ENCODE measurements at places on chromosomes 16 and 17. TPM values are rescaled to one million over a fixed set of nuclear protein-coding genes. Genes with fewer than 3 reads are reported as not detected.

- H3K4me3 ChIP-seq = no peak overlapping the region
- no peaks in the 10 kb centered on the region for H3K36me3 ChIP-seq
- H3K27ac ChIP-seq = no peak overlapping the region
- peaks cover 9% of the 10 kb centered on the region for H3K27me3 ChIP-seq
These were observed 32.4 kb upstream of the CDYL2 start for GRCh38 chr16:80836846-80837245.

DNA sequence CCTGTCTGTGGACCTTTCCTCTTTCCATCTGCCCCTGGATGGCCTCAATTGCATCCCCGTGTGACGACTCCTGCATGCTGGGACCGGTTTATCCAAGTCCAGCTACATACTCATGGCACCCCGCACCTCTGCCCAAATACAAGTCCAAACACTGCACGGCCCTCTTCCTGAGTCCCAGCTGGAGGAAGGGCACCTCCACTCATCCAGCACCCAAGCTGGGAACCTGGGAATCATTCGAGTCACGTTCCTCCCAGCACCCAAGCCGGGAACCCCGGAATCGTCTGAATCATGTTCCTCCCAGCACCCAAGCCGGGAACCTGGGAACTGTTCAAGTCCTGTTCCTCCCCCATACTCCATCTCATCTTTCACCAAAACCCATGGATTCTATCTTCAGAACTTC lies 10.2 kb downstream of the TRARG1 start:
- no peak overlapping the region for H3K27ac ChIP-seq
- DNase-seq = no peak
- H3K27me3 ChIP-seq = peaks cover 11% of the 10 kb centered on the region
- no peaks in the 10 kb centered on the region for H3K36me3 ChIP-seq
- H3K4me3 ChIP-seq = no peak overlapping the region

- no peaks in the 10 kb centered on the region for H3K4me1 ChIP-seq
- no peak overlapping the region for H3K4me3 ChIP-seq
- no peak for DNase-seq
- no peak overlapping the region for H3K27ac ChIP-seq
- peaks cover 8% of the 10 kb centered on the region for H3K36me3 ChIP-seq
These were observed 13.8 kb downstream of the EMP2 start for GRCh38 chr16:10566613-10567012.

GRCh38 chr17:58121925-58122324 lies 26.3 kb upstream of the OR4D1 start:
- H3K4me3 ChIP-seq = no peak overlapping the region
- no peaks in the 10 kb centered on the region for H3K4me1 ChIP-seq
- no peak for DNase-seq
- no peaks in the 10 kb centered on the region for H3K36me3 ChIP-seq

DNA sequence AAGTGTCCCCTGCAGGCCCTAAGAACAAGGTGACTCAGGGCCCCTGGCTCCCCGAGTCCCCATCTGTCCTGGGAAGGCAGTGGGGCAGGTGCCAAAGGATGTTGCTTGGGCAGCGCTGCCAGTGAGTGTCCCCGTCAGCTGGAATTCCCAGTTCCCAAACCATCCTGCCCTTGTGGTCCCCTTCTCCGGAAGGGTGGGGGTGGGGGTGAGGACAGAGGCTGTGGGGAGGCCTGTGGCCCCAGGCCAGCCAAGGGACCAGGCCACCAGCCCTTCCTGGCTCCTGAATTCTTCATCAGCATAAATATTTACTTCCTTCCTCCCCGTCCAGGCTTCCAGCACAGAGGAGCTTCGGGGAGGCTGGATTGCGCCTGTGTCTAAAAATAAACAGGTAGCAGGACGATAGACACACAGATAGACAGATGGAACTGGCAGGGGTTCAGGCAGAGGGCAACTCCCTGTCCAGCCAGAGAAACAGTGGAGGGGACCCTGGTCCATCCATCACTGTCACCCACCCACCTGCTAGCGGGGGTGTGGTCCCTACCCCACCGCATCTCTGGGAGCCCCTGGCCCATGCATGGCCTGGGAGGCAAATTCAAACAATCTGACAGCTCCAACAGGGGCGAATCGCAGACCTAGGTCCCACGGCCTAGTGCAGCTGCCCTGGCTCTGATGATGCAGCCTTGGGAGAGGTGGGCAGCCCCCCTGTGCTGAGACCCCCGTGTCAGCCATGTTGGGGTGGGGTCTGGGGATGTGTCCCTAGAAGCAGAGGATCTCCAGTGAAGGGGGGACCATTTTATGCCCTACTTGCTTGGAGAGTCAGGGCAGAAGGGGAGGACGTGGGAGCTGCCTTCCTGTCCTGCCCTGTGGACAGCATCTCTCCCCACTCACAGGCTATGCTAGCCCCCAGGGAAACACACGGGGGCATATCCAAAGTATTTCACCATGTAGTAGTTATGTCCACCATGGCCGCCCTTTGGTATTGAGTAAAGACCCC lies 13.2 kb downstream of the GLIS2 start:
- H3K4me1 ChIP-seq = peaks cover 20% of the 10 kb centered on the region
- H3K27ac ChIP-seq = peak overlapping the region; percentile 15
- H3K36me3 ChIP-seq = no peaks in the 10 kb centered on the region

DNA sequence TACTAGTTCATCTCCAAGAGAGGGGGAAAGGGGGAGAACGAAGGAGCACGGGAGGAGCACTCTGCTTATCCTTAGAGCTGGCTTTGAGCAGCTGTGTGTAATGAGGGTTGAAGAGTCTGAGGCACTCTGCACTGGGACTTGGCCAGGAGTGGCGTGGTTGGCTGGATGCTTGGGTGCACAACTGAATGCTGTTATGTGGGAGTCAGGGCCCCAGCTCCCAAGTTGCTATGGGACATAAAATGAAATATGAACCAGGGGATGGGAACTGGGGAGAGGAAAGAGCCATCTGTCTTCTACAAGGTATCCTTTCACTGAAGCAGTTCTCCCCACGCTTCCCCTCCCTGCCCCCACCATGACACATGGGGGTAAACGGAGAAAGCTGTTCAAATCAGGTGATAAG lies 105.9 kb upstream of the ANKFN1 start:
- DNase-seq = no peak
- H3K27ac ChIP-seq = no peak overlapping the region
- peaks cover 46% of the 10 kb centered on the region for H3K27me3 ChIP-seq
- peaks cover 4% of the 10 kb centered on the region for H3K4me1 ChIP-seq

GRCh38 chr17:78611607-78612006 lies 34.4 kb upstream of the DNAH17 start:
- H3K27me3 ChIP-seq = peaks cover 16% of the 10 kb centered on the region
- H3K27ac ChIP-seq = no peak overlapping the region
- H3K36me3 ChIP-seq = no peaks in the 10 kb centered on the region
- no peak overlapping the region for H3K4me3 ChIP-seq
- peaks cover 5% of the 10 kb centered on the region for H3K4me1 ChIP-seq

- H3K36me3 ChIP-seq = no peaks in the 10 kb centered on the region
- H3K27ac ChIP-seq = no peak overlapping the region
- H3K4me1 ChIP-seq = no peaks in the 10 kb centered on the region
- no peak overlapping the region for H3K4me3 ChIP-seq
- H3K27me3 ChIP-seq = peaks cover 44% of the 10 kb centered on the region
These were observed 130.1 kb downstream of the SPACA3 start for GRCh38 chr17:33121756-33122155.

- peaks cover 3% of the 10 kb centered on the region for H3K36me3 ChIP-seq
- DNase-seq = no peak
- peaks cover 16% of the 10 kb centered on the region for H3K27me3 ChIP-seq
- H3K4me1 ChIP-seq = peaks cover 16% of the 10 kb centered on the region
- H3K4me3 ChIP-seq = no peak overlapping the region
- no peak overlapping the region for H3K27ac ChIP-seq
These were observed 153.6 kb downstream of the C16orf95 start for GRCh38 chr16:87163637-87164036.

DNA sequence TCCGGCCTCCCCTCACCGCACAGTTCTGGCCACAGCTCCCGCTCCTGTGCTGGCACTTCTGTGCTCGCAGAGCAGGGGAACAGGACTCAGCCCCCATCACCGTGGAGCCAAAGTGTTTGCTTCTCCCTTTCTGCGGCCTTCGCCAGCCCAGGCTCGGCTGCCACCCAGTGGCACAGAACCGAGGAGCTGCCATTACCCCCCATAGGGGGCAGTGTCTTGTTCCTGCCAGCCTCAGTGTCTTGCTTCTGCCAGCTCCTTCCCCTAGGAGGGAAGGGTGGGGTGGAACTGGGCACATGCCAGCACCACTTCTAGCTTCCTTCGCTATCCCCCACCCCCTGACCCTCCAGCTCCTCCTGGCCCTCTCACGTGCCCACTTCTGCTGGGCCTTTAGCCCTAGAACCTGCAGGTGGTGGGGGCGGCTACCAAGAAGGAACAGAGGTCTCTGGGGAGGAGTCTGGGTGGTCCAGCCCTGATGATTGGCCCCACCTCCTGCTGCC lies 645 bp upstream of the ELMO3 start:
- peak overlapping the region; percentile 39 for H3K4me3 ChIP-seq
- DNase-seq = no peak
- H3K27me3 ChIP-seq = no peaks in the 10 kb centered on the region
- no peak overlapping the region for H3K27ac ChIP-seq
- H3K36me3 ChIP-seq = peaks cover 6% of the 10 kb centered on the region

- no peaks in the 10 kb centered on the region for H3K36me3 ChIP-seq
- H3K27me3 ChIP-seq = peaks cover 12% of the 10 kb centered on the region
These were observed 6.1 kb downstream of the TMEM235 start for GRCh38 chr17:78237401-78238012.

- peaks cover 25% of the 10 kb centered on the region for H3K27me3 ChIP-seq
- H3K4me3 ChIP-seq = no peak overlapping the region
- H3K27ac ChIP-seq = no peak overlapping the region
- DNase-seq = no peak
- peaks cover 16% of the 10 kb centered on the region for H3K4me1 ChIP-seq
These were observed 221.7 kb upstream of the HSBP1 start for GRCh38 chr16:83586036-83586435.

GRCh38 chr16:85963753-85964285 lies 64.9 kb downstream of the IRF8 start:
- H3K36me3 ChIP-seq = no peaks in the 10 kb centered on the region
- H3K27me3 ChIP-seq = peaks cover 33% of the 10 kb centered on the region
- peak overlapping the region; percentile 39 for H3K27ac ChIP-seq
- H3K4me3 ChIP-seq = no peak overlapping the region

- peaks cover 8% of the 10 kb centered on the region for H3K4me1 ChIP-seq
- peaks cover 15% of the 10 kb centered on the region for H3K36me3 ChIP-seq
- no peaks in the 10 kb centered on the region for H3K27me3 ChIP-seq
- DNase-seq = peak; percentile 92
- H3K4me3 ChIP-seq = peak overlapping the region; percentile 94
- peak overlapping the region; percentile 91 for H3K27ac ChIP-seq
These were observed 408 bp upstream of the KPNA2 start for GRCh38 chr17:68035131-68035522.

GRCh38 chr17:74529243-74529642 lies 2.0 kb downstream of the CD300LB start:
- peaks cover 51% of the 10 kb centered on the region for H3K27me3 ChIP-seq
- H3K4me1 ChIP-seq = no peaks in the 10 kb centered on the region

- H3K4me3 ChIP-seq = no peak overlapping the region
- DNase-seq = no peak
- peaks cover 8% of the 10 kb centered on the region for H3K4me1 ChIP-seq
- peaks cover 60% of the 10 kb centered on the region for H3K27me3 ChIP-seq
These were observed 20.5 kb downstream of the PRKCB start for GRCh38 chr16:23856251-23856709.

DNA sequence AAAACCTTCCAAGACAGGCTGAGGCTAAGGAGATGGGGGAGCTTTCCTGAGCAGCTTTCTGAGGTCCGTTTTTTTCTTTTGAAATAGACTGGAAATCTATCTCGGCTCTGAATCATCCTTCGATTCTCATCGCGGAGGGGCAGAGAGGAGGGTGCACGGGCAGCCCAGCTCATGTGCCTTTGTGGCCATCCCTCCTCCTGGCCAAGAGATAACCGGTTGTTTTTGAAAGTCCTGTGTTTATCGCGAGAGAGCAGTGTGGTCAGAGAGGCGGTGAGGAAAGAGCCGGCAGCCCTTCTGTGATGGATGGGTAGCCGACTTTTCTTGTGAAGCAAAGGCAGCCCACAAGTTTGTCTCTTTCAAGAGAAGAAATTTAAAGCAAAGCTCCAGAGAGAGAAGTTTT lies 191.6 kb downstream of the CCDC182 start:
- H3K36me3 ChIP-seq = peaks cover 6% of the 10 kb centered on the region
- H3K27me3 ChIP-seq = peaks cover 3% of the 10 kb centered on the region
- H3K4me3 ChIP-seq = peak overlapping the region; percentile 49
- H3K27ac ChIP-seq = peak overlapping the region; percentile 73

DNA sequence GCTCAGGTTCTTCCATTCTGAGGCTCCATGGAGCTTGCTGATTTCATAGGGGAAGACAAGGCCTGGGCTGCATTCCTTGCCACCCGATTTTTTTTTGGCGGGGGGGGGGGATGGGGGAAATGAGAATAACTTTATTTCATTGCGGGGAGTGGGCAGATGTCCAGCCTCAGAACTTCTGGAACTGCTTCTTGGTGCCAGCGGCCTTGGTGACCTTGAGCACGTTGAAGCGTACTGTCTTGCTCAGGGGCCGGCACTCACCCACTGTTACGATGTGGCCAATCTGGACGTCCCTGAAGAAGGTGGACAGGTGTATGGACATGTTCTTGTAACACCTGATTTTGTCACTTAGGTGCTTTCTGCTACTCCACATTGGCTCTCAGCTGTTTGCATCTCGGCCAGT lies 8.3 kb upstream of the CENPT start:
- peaks cover 32% of the 10 kb centered on the region for H3K4me1 ChIP-seq
- no peaks in the 10 kb centered on the region for H3K27me3 ChIP-seq

DNA sequence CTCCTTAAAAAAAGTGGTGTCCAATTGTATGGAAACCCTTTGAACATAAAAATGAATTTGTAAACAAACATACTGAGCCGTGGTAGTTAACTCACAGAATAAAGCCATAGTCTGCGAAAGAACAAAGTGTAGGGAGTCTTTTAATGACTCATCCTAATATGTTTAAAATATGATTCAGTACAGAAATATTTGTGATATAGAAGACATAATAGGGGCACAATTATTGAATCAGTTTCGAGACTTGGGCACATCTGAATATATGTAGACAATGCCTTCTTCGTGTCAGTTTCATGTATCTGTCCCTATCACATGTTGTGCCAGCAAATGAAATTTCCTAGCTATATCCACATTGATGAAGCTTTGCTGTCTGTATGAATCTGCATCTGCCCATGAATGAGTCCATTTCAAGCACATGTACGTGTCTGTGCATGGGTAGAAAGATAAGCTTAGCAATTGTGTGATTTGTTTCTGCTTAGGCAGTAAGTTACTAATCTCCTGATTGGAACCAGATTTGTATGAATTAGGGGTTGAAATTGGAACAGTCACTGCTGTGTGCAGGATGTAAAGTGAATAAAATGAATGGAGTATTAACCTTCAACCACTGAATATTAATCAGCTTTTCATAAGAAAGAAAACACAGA lies 112.5 kb upstream of the SOX9 start:
- no peak for DNase-seq
- H3K4me1 ChIP-seq = peaks cover 14% of the 10 kb centered on the region
- peaks cover 34% of the 10 kb centered on the region for H3K27me3 ChIP-seq
- H3K27ac ChIP-seq = no peak overlapping the region

The PABPN1L gene
- 0.31 TPM for total RNA-seq

The BEAN1 gene
- total RNA-seq = 1.1 TPM

The ATAD5 gene
- 5.8 TPM for total RNA-seq

The LPO gene
- total RNA-seq = not detected

The CLEC18A gene
- 5.4 TPM for total RNA-seq

The KRT33B gene
- total RNA-seq = not detected

The RPRML gene
- total RNA-seq = 0.43 TPM

The RPS2 gene
- 3,017 TPM for total RNA-seq
